ENCODE measurements at places on chromosomes 7 and 10.
A peak's percentile ranks its signal among the peaks of the same experiment; 100 is the strongest.

- DNase-seq: no peak
Observed at GRCh38 chr7:26504411-26505120, 212.9 kb downstream of the SNX10 start.

- DNase-seq: no peak
Observed at GRCh38 chr10:132362151-132362611, 30.2 kb downstream of the LRRC27 start.

GRCh38 chr10:5633166-5633749 is 33.1 kb downstream of the ASB13 start:
- no peak for DNase-seq

DNA sequence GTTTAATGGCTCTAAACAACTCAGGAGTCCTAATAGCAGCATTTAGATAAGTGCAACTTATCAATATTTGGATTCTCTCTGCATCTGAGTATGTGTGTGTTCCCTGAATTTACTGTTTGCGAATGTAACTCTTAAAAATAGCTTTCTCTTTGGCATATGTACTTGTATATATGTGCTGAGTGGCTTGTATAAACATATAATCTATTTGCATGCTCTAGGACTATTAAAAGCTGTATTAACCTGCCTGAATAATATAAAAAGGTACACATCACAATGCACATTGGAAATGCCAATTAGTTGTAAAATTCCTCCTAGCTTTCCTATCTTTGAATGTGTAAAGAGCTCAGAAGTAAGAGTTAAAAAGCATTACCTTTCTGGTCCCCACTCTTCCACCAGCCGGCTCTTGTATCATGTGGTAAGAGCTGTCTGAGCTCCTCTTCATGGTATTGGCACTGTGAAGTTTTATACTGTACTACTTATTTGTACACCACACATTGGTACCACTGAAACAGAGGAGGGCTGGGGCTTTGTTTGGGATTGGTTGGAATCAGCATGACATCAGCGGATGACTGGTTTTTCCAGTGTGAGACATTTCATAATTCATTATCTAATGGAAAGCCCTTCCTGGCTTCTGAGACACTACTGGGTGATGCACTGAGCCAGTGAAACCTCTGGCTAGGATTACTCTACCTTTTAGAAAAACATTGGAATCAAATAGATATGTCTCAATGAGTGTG is at the start of gene INHBA:
Gene INHBA (minus strand): TSS at position 456 of the 737 bp plus-strand sequence. CDS start 2,716 bp downstream, outside the sequence.
- DNase-seq: peak; percentile 99

- peak; percentile 27 for DNase-seq
Observed at GRCh38 chr10:7756360-7756992, 31.3 kb downstream of the KIN start.

DNA sequence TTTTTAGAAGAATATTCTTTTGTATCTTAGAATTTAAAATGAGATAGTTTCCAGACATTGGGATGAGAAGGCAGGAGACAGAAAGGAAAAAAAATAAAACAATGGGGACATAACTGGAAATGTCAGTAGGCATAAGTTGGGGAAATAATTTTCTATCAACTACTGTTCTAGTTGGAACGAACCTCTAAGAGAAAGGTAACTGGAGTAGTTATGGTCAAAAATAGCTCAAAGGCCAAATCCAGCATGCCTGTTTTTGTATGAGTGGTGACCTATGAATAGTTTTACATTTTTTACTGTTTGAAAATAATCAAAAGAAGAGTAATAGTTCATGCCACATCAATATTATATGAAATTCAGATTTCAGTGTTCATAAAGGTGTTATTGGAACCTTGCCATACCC is 252.2 kb upstream of the CSTF2T start:
- no peak for DNase-seq

- no peak for DNase-seq
Observed at GRCh38 chr10:45440511-45441062, 66.6 kb downstream of the ALOX5 start.

Measured in fibroblast of skin of back (primary cell).